Activated T-cell treated with anti-CD3 and anti-CD28 coated beads, Interleukin-2, amount 50 U/mL, for 72 hours (primary cell): ENCODE measurements at places on chromosomes 3 and 15. TPM values are rescaled to one million over a fixed set of nuclear protein-coding genes. Genes with fewer than 3 reads are reported as not detected.

GRCh38 chr3:94522488-94522887 is 459.6 kb downstream of the NSUN3 start:
- no peak overlapping the region for H3K27ac ChIP-seq
- no peak overlapping the region for H3K4me3 ChIP-seq
- H3K27me3 ChIP-seq = no peaks in the 10 kb centered on the region
- no peaks in the 10 kb centered on the region for H3K4me1 ChIP-seq
- DNase-seq = no peak
- H3K36me3 ChIP-seq = no peaks in the 10 kb centered on the region

GRCh38 chr3:140896997-140897396 is 44.6 kb upstream of the SLC25A36 start:
- no peak overlapping the region for H3K27ac ChIP-seq
- DNase-seq = no peak
- peaks cover 30% of the 10 kb centered on the region for H3K27me3 ChIP-seq
- no peak overlapping the region for H3K4me3 ChIP-seq
- no peaks in the 10 kb centered on the region for H3K36me3 ChIP-seq
- no peaks in the 10 kb centered on the region for H3K4me1 ChIP-seq

GRCh38 chr15:94229591-94230369 is 1.6 kb upstream of the MCTP2 start:
- H3K27me3 ChIP-seq = peaks cover 25% of the 10 kb centered on the region
- H3K27ac ChIP-seq = peak overlapping the region; percentile 99
- H3K4me3 ChIP-seq = peak overlapping the region; percentile 98
- no peaks in the 10 kb centered on the region for H3K36me3 ChIP-seq
- peaks cover 67% of the 10 kb centered on the region for H3K4me1 ChIP-seq
- peak; percentile 69 for DNase-seq

The TGM5 gene
- not detected for total RNA-seq

The PIERCE2 gene
- total RNA-seq = 0.69 TPM

DNA sequence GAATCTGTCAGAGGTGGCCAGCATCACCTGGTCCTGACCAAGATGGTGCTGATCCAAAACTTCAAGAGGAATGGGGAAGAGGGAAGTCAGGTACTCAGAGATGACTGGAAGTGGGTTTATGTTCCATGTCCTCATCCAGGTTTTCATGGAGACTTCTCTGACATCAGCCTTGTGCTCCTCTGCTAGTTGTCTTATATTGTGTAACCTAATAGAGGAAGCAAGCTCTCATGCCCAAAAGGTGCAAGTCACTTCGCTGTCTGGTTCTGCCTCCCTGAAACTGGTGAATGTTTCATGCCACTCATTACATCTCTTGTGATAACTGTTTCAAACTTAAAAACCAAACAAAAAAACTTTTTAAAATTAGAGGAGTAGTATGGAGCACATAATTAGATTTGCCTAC is 127.2 kb upstream of the MANF start:
- DNase-seq = no peak
- peaks cover 3% of the 10 kb centered on the region for H3K36me3 ChIP-seq
- no peak overlapping the region for H3K4me3 ChIP-seq
- H3K27ac ChIP-seq = no peak overlapping the region
- H3K27me3 ChIP-seq = no peaks in the 10 kb centered on the region

DNA sequence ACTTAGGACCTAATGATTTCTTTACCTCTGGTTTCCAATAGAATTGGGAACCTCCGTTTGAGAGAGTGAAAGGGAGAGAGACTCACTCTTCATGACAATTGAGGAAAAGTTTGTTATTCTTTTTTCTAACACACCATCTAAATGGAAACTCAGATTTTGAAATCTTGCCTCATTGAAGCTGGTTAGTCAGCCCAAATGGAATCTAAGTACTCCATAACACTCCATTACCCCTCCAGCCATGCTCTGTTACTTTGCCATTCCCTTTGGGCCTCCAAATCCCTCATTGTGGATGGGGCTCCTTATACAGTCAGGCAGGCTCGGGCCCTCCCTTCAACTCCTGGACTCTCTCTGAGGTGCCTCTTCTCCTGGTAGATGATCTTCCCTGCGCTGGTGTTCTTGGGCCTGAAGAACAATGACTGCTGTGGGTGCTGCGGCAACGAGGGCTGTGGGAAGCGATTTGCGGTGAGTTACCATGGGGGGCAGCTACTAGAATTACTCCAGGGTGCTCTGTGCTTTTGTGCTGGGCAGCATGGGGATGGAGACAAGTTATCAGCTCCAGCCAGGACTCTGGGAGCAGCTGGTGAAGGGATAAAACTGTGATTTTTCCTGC is 1.1 kb downstream of the TM4SF4 start:
- no peaks in the 10 kb centered on the region for H3K36me3 ChIP-seq
- H3K4me1 ChIP-seq = no peaks in the 10 kb centered on the region
- DNase-seq = no peak
- H3K27me3 ChIP-seq = peaks cover 27% of the 10 kb centered on the region

GRCh38 chr3:16834753-16835152 is 50.0 kb upstream of the PLCL2 start:
- H3K4me1 ChIP-seq = peaks cover 28% of the 10 kb centered on the region
- DNase-seq = no peak
- no peaks in the 10 kb centered on the region for H3K36me3 ChIP-seq
- no peaks in the 10 kb centered on the region for H3K27me3 ChIP-seq

The MCF2L2 gene
- 7.6 TPM for total RNA-seq

The TFG gene
- total RNA-seq = 60.6 TPM

The COLQ gene
- total RNA-seq = 2.0 TPM

The TMEM45A gene
- 0.26 TPM for total RNA-seq

DNA sequence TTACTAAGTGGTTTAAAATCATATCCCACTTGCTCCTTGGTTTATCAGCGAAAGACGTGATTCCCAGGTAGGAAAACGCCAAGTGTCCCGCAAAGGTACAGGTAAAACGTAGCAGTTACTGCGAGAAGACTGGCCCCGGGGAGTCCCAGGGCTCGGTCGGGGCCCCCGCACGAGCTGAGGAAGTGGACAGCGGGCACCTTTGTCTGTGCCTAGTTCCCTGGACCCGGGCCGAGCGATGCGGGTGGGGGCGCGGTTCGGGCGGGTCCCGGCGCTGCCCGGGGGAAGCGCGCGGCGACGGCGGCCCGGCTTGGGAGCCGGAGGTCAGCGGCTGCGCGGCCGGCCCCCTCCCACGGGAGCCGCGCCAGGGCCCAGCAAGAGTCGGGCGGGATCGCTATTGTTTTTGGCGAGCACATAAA is 864 bp upstream of the NEO1 start:
- DNase-seq = no peak
- peak overlapping the region; percentile 74 for H3K4me3 ChIP-seq
- H3K27ac ChIP-seq = no peak overlapping the region
- peaks cover 6% of the 10 kb centered on the region for H3K4me1 ChIP-seq
- no peaks in the 10 kb centered on the region for H3K36me3 ChIP-seq

DNA sequence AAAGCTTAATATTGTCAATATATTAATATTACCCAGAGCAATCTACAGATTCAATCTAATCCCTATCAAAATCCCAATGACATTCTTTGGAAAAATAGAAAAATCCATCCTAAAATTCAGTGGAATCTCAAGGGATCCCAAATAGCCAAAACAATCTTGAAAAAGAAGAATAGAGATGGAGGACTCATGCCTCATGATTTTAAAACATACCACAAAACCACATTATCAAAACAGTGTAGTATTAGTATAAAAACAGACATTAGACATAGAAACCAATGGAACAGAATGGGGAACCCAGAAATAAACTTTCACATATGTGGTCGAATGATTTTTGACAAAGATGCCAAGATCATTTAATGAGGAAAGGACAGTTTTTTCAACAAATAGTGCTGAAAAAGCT is 14.6 kb downstream of the NEK4 start:
- H3K27me3 ChIP-seq = no peaks in the 10 kb centered on the region
- H3K4me3 ChIP-seq = no peak overlapping the region
- peak overlapping the region; percentile 46 for H3K27ac ChIP-seq
- H3K4me1 ChIP-seq = peaks cover 6% of the 10 kb centered on the region

- peaks cover 6% of the 10 kb centered on the region for H3K4me1 ChIP-seq
- H3K36me3 ChIP-seq = no peaks in the 10 kb centered on the region
- no peaks in the 10 kb centered on the region for H3K27me3 ChIP-seq
- DNase-seq = no peak
These were observed 686.3 kb downstream of the NTRK3 start for GRCh38 chr15:87570206-87570605.

DNA sequence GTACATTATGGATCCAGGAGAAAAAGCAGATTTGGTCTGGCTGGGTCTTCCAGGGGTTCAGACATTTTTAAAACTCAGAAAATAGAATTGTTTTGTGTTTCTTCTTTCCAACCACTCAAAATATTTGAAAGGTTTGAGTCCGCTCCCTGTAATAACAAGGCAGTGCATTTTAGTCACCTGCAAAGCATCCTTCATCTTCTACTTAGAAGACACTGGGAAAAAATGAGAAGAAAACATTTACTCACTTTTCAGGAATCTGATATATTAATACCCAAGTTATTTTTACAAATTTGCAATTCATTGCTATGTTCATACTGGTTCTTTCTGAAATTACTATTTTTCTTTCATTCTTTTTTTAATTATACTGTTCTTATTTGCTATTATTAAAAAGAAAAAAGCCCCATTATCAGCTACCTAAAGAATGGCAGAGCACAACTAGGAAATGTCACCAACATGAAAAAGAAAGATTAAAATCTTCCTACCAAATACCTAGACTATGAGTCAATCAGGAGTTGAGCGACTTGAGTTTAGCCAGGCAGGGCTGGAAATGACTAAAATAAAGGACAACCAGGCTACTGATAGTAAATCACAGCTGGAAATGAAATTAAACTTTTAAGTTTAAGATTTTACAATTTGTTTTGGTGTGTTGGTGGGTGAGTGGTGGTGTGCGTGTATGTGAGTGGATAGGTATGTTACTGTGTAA is 280.3 kb upstream of the THBS1 start:
- DNase-seq = no peak
- no peaks in the 10 kb centered on the region for H3K4me1 ChIP-seq
- H3K27ac ChIP-seq = no peak overlapping the region
- peaks cover 15% of the 10 kb centered on the region for H3K27me3 ChIP-seq
- no peaks in the 10 kb centered on the region for H3K36me3 ChIP-seq

DNA sequence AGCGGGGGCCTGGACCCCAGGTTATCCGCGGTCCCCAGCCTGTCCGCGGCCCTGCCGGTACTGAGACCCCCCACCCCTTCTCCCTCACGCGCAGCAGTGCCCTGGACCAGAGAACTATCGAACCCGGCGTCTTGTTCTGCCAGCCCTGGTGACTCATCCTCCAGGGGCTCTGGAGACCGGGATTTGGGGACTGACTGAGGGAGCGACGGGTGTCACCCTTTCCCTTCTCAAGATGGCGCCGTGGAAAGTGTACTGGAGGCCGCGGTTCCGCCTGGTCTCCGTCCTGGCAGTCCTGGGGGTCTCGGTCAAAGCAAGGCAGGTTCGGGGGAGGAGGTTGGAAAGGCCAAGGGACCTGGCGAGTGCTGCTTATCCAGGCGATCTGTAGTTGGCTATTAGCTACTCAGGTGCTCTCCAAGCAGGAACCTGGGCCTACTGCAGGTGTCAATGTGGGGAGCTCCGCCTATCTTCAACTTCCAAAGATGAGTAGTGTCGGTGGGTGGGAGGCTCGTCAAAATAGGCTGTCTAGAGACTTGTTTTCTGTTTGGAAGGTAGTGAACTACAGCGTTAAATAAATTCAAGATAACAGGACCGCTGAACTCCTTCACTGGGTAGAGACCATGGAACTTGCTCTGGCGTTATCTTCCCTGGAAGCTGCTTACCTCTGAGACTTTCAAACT is 790 bp downstream of the RAB5A start:
- peaks cover 43% of the 10 kb centered on the region for H3K4me1 ChIP-seq
- no peaks in the 10 kb centered on the region for H3K27me3 ChIP-seq
- H3K36me3 ChIP-seq = peaks cover 9% of the 10 kb centered on the region

DNA sequence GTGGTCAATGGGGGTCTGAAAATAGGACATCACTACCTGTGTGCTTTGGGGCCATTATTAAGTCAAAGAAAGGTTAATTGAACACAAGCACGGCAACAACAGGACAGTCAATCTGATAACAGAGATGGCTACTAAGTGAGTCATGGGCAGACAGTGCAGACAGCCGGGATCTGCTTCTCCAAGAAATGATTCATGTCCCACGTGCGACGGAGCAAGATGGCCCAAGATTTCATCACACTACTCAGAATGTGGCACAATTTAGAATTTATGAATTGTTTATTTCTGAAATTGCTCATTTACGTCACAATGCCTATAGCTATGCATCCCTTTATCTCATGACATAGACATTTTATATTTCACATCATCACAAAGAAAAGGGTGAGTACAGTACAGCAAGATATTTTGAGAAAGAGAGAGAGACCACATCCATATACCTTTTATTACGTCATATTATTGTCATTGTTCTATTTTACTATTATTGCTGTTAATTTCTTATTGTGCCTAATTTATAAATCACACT is 770.6 kb upstream of the NR2F2 start:
- H3K4me1 ChIP-seq = peaks cover 13% of the 10 kb centered on the region
- H3K4me3 ChIP-seq = no peak overlapping the region
- H3K27ac ChIP-seq = no peak overlapping the region
- no peak for DNase-seq
- H3K36me3 ChIP-seq = no peaks in the 10 kb centered on the region
- peaks cover 22% of the 10 kb centered on the region for H3K27me3 ChIP-seq

The KBTBD13 gene
- not detected for total RNA-seq

- H3K36me3 ChIP-seq = no peaks in the 10 kb centered on the region
- no peak overlapping the region for H3K27ac ChIP-seq
- no peak overlapping the region for H3K4me3 ChIP-seq
- no peak for DNase-seq
- H3K27me3 ChIP-seq = peaks cover 24% of the 10 kb centered on the region
These were observed 20.3 kb upstream of the PPP4R2 start for GRCh38 chr3:72976281-72976741.

GRCh38 chr15:37204692-37205091 is 104.3 kb upstream of the MEIS2 start:
- no peaks in the 10 kb centered on the region for H3K36me3 ChIP-seq
- H3K27me3 ChIP-seq = no peaks in the 10 kb centered on the region
- H3K4me1 ChIP-seq = no peaks in the 10 kb centered on the region
- H3K4me3 ChIP-seq = no peak overlapping the region

DNA sequence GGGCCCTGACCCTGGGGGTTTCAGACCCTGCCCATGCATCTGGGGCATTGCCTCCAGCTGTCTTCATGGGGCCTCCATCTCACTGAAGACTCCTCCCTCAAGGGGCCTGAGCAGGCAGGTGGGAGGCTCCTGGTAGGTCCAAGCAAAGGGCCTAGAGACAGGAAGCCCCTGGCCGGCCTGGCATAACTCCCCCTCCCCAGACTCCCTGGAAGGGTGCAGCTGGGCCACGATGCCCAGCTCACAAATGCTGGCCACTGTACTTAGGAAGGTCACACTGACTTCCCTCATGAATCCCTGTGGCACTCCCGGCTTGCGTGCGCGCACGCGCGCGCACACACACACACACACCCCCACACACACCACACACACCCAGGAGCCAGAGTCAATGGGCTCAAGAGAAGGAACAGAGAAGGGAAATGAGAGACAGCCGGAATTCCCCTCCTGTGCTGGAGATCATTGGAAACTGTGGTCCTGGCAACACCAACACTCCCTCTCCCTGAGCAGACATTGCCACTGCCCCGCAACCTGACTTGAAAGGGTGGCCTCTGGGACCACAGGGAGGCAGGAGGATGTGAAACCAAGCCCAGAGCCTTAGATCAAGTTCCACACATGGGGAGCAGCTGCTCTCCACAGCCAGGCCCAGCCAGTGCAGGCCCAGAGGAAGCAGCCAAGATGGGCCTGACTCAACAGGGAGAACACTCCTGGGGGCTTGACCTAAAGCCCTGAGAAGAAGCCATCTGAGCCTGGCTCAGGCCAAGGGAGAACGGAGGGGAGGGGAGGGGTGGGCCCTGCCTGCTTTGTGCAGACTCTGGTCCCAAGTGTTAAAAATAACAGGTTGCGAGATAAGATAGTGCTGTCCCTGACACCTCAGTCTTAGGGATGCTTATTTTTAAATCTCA is 69.7 kb downstream of the SCN5A start:
- no peaks in the 10 kb centered on the region for H3K4me1 ChIP-seq
- no peak overlapping the region for H3K27ac ChIP-seq
- no peaks in the 10 kb centered on the region for H3K36me3 ChIP-seq
